Iris pigment epithelial cell (primary cell): ENCODE measurements at places on chromosomes 11 and 22.

GRCh38 chr11:35579557-35580396, 38.5 kb upstream of the FJX1 start:
- DNase-seq = peak; percentile 97

GRCh38 chr22:36383110-36383581, 4.6 kb downstream of the MYH9 start:
- peak; percentile 94 for DNase-seq

DNA sequence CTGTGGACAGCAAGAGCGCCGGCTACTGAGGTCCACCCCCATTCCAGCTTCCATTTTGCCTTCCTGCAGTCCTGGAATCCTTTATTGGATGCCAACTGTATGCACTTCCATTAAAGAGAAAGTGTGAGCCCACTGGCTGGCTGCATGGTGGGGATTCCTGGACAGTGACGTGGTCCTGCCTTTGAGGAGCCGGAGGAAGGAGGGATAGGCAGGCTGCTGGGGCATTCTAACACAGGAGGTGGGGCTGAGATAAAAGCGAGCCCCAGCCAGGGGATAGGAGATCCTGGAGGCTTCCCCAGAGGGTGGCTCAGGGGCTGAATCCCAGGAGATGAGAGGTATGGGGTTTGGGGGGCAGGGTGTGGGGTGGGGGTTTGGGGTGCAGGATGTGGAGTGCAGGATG, 984.7 kb downstream of the BRD1 start:
- DNase-seq = no peak

DNA sequence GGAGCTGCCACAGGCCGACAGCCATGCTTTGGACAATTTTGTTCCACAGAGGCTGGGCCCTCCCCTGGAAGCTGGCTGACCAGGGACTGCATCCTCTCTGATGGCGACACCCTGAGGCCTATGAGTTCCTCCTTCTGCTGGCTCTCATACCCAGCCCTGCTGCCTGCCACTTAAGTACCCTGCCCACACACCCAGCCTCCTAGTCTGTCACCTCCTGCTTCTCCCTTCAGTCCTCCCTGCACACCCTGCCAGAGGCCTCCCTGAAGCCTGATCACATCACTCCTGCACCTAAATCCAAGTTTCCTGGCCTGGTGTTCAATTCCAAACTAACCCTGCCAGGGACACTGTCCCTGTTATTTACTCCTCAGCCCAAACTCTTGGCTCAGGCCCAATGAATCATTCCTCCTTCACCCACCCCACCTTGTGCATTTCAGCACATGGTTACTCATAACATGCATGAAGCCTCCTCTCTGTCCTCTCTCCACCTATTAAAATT, 136.7 kb upstream of the NECTIN1 start:
- DNase-seq = no peak

DNA sequence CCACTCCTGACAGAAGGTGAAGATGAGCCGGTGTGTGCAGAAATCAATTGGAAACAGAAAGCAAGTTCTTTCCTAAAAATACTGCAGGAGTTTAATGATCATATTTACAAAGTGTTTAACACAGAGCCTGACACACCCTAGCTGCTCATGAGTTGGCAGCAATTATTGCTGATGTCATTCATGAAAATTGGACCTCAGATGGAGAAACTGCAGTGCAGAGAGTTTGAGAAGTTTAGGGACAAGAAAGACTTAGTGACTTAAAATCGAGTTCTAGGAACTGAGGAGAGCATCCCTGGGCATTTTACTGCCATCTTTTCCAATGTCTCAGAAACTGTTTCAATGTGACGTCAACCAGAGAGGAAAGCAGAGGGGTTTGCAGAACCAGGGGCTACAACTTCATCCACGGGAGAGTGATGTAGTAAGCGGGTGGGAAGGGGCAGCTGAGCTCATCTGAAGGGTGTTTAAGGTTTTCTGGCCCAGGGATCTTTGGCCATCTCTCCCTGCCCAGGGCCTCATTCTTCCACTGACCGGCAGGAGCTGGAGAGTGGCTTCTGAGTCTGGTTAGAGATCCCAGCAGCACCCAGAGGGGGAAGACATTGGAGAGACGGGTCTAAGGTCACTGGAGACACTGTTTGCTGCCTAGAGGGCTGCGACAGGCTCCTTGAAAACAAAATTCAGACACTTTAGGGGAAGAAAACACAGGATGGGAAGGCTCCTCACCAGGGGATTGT, 21.1 kb upstream of the IGLL5 start:
- no peak for DNase-seq

- no peak for DNase-seq
These were observed 3.6 kb upstream of the SEPTIN5 start for GRCh38 chr22:19710769-19711106.

GRCh38 chr11:12199231-12199948, 89.0 kb downstream of the MICAL2 start:
- no peak for DNase-seq

GRCh38 chr11:116773203-116774097, 663 bp upstream of the BUD13 start:
- DNase-seq = peak; percentile 49

DNA sequence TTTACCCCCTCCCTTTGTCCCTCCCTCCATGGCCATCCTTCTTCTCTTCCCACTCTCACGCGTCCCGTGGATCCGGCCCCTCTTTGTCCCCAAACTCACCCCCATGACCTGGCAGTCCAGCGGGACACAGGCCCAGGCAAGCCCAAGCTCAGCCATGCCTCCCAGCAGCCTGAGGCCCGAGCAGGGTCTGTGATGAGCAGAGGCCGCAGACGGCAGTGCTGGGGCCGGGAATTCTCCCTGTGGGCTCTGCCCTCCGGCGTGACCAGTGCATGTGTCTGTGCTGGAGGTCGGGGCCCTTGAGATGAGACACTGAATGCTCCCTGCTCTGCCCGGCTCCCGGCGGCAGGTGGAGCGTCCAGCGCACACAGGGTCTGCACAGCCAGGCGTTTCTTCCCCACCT, 237.9 kb downstream of the BRD1 start:
- DNase-seq = no peak

- no peak for DNase-seq
These were observed 43.1 kb downstream of the SVIP start for GRCh38 chr11:22786475-22786874.

GRCh38 chr11:102763440-102763839, 17.0 kb downstream of the MMP10 start:
- DNase-seq = no peak

GRCh38 chr11:35330931-35331330, 88.4 kb downstream of the SLC1A2 start:
- DNase-seq = no peak

DNA sequence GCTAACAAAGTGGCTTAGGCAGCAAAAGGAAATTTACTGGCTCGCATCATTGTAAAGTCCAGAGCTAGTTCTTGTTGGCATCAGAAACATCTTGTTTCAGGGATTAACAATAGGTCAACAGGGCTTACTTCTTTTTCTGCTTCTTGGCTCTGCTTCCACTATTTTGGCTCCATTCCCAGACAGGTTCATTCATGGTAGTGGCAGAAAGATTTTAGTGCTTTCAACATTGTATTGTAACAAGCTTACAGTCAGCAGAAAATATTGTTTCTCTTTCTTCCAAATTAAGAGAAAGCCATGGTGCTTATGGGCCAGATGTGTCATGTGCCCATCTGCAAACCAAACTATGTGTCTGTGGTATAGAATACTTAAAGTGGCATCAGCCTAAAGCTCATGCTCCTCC, 315.6 kb downstream of the RAB38 start:
- DNase-seq = peak; percentile 2

- DNase-seq = no peak
These were observed 987 bp downstream of the C1QTNF6 start for GRCh38 chr22:37186997-37187522.

DNA sequence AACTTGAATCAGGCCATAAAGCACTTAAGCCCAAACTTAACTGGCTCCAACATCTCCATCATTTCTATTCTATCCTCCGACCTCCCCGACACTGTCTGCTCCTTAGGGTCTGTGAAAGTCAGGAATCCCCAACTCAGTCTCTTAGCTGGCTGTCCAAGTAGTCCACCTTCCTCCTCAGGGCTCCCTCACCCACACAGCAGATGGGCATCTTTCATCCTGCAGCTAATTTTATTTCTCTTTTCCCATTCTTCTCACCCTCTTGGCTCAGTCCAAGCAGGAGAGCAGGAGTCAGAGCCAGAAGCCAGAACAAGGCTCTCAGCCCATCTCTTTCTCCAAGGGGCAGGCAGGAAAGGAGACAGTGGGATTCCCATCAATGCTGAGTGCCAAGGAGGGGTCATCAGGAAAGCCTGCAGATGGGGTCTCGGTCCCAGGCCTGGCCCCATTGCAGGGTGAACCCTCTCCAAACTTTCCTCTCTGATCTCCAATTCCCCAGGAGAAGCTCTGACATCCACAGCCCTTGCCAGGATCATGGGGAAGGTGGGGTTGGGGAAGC, 40.4 kb upstream of the JAM3 start:
- no peak for DNase-seq

DNA sequence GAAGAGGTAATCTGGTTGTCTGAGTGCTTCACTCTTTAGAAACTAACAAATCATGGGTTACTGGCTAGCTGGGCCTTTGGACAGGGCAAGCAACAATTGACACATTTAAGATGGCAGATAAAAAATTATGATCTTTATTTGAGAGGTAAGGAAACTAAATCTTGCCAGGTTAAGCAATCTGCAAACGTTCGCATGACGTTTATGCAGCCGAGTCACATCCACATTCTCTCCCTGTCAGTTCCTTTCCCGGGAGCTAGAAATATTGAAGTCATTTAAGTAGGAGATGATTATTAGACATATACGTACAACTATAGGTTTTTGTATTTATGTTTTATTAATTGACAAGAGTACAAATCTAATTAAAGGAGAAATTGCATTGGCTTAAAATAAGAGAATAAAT, 57.4 kb upstream of the RCN1 start:
- peak; percentile 35 for DNase-seq

DNA sequence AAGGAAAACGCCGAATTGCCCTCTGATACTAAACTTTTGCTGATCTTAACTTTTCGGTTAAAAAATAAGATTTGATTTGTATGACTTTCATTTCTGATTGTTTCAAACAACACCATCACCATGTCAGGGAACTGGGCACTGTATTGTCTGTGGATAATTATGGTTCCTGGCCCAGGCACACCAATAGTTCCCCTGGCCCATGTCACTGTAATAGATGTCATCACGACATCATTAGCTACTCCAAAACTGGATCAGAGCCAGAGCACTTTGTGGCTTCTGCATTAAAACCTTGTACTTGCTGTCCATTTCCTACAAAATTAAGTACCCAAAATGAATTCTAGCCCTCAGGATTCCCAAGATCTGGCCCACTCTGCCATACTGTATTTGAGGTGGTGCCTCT, 119.5 kb upstream of the NARS2 start:
- no peak for DNase-seq

GRCh38 chr11:40597546-40598113, 861.8 kb downstream of the LRRC4C start:
- no peak for DNase-seq

DNA sequence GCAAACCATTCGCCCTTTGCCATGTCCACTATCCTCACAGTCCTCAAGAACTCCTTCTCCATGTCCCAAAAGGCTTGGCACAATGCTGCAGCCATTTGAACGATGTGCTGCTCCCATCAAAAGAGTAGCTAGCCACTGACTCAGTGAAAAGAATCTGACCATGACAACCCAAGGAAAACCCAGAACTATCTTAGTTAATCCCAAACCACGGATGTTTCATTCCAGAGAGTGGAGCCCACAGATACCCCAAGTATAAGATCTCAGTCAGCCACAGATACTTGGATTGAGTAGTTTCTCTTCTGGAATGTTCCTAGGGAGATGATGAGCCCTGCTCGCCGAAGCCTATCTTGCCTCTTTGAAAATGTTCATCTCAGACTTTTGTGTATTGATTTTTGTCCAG, 176.9 kb downstream of the NAV2 start:
- DNase-seq = peak; percentile 41

DNA sequence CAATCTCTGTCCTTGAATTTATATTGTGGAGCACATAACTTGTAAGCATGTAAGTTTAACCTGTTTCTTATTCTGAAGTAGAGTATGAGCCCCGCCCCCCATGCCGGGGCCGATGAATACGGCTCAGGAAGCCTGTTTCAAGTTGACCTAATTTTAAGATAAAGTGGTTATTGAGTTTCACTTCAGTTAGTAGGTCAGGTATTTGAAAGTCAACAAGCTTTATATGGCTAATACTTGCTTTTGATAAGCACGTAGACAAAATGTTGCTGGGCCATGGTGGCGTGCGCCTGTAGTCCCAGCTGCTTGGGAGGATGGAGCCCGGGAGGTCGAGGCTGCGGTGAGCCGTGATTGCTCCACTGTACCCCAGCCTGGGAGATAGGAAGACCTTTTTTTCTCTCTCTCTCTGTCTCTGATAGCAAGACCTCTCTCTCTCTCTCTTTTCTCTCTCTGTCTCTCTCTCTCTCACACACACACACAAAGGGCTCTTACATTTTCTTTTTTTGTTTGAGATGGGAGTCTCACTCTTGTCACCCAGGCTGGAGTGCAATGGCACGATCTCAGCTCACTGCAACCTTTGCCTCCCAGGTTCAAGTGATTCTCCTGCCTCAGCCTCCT, 14.4 kb downstream of the YWHAH start:
- no peak for DNase-seq

- no peak for DNase-seq
These were observed 2.5 kb upstream of the MDK start for GRCh38 chr11:46378811-46379481.
